ENCODE measurements at places on chromosomes 1 and 21.

GRCh38 chr1:29673228-29673500, 436.8 kb downstream of the PTPRU start:
- DNase-seq = no peak

- DNase-seq = peak; percentile 38
Observed at GRCh38 chr1:79041666-79042065, 35.1 kb upstream of the ADGRL4 start.

DNA sequence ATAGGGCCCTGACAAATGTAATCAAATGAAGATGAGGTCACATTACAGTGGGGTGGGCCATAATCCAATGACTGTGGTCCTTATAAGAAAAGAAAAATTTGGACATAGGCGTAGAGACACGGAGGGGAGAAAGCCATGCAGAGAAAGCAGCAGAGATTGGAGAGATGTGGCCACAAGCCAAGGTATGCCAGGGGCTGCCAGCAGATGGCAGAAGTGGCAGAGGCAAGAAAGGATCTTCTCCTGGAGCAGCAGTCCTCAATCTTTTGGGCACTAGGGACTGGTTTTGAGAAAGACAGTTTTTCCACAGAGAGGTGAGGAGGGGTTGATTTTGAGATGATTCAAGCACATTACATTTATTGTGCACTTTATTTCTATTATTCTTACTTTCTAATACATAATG, 355.1 kb downstream of the NPHP4 start:
- peak; percentile 2 for DNase-seq

DNA sequence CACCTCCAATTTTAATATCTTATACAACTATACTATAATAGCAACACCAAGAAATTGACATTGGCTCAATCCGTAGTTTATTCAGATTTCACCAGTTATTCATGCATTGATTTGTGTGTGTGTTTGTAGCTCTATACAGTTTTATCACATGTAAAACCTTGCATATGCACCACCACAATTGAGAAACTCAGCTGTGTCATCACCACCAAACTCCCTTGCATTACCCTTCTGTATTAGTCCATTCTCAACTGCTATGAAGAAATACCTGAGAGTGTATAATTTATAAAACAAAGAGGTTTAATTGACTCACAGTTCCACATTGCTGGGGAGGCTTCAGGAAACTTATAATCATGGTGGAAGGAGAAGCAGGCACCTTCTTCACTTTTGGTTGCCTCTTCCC, 162.1 kb downstream of the PATJ start:
- DNase-seq = no peak

DNA sequence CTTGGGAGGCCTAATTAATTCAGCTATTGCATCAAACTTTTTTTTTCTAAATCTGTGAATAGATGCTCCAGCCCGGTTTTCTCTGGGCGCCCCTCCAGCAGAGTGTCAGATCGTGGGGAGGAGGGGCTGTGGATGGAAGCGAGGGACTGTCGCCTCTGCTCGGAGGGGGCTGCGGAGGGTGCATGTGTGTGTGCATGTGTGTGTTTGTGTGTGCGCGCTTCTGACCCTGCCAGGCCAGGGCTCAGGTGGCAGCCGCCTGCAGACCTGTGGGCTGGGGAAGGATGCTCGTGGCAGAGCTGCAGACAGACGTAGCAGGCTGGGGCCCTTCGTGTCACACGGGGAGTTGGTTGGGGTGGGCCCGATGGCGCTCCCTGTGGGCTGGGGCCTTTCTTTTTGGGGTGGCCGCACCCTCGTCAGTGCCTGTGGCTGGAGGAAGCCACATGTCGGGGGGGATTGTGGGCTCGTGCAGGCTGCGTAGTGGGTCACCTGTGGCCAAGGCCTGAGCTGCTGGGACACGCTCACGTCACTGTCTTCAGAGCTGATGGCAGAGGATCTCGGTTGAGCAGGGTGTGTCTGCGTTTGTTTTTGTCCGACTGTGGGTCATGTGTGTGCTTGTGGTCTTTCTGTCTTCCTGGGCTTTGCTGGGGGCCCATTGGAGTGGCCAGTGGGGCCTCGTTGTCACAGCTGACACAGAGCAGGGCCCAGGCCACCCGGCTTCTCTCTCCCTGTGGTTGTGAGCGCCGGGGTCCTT, 2.8 kb downstream of the SKI start:
- DNase-seq = peak; percentile 34

DNA sequence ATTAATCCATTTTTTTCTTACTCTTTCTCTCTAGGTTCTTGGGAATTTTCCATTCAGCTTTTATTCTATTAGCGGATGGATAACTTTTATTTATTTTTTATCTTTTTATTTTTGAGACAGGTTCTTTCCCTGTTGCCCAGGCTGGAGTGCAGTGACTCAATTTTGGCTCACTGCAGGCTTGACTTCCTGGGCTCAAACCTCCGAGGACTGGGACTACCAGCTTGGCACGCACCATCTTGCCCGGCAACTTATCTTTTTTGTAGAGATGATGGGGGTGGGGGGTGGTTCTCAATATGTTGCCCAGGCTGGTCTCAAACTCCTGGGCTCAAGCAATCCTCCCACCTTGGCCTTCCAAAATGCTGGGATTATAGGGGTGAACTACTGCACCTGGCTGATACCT, 36.1 kb upstream of the CHIT1 start:
- DNase-seq = no peak

- DNase-seq = no peak
Observed at GRCh38 chr1:106121728-106122127, 934.7 kb upstream of the PRMT6 start.

All from ELR (cell line).